Activated CD4-positive, CD25-positive, alpha-beta regulatory T cell (primary cell): ENCODE measurements at places on chromosomes 4 and X.

GRCh38 chr4:101911616-101912015 lies 121.1 kb downstream of the BANK1 start:
- DNase-seq, result no peak

GRCh38 chr4:183424109-183424744 lies 20.2 kb upstream of the CDKN2AIP start:
- no peak for DNase-seq

DNA sequence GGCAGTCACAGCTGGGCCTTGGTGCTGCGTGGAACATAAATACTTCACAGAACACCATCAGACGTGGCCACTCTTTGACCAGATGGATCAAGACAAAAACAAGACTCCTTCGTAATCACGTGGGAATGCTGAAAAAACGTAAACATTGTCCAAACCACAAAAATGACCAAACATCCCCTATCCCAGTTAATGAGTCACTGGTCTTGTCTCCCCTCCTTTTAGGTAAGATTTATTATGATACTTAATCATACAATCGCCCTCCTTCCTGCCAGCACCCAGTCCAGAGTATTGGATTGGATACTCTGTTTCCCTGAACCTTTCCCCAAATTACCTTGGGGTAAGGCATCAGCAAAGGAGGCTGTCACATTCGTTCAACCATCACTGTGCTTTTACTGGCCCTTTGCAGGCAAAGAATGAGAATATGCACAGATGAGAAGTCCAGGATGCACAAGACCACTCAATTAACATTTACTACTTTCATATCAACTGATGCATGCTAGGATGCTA lies 601 bp upstream of the TCEANC start:
- no peak for DNase-seq

- no peak for DNase-seq
Measured at GRCh38 chr4:20262221-20262620, 10.5 kb downstream of the SLIT2 start.

- DNase-seq, result no peak
Measured at GRCh38 chr4:90792696-90793095, 665.5 kb downstream of the CCSER1 start.

DNA sequence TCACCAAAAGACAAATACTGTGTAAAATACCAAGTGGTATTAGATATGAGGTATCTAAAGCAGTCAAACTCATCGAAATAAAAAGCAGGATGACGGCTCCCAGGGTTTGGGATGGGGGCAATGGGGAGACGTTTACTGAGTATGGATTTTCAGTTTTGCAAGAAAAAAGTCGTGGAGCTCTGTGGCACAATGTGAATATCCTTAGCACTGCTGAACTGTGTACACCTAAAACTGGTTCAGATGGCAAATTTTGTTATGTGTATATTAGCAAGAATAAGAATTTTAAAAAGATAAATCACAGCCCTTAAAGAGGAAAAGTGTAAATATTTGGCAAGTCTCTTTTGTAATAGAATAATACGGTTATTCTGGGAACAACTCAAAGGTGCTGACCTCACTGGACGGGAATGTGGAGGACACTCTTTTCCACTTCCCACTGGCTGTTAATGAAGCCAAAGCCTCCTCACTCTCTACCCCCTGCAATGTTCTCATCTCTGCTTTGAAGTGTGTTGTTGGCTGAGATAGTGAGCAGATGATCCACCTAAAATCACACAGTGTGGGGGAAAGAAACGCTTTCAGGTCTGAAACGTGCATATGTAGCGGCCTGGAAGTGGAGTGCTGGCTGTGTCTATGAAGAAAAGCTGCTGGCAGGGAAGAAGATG lies 49.2 kb downstream of the SEL1L3 start:
- no peak for DNase-seq

DNA sequence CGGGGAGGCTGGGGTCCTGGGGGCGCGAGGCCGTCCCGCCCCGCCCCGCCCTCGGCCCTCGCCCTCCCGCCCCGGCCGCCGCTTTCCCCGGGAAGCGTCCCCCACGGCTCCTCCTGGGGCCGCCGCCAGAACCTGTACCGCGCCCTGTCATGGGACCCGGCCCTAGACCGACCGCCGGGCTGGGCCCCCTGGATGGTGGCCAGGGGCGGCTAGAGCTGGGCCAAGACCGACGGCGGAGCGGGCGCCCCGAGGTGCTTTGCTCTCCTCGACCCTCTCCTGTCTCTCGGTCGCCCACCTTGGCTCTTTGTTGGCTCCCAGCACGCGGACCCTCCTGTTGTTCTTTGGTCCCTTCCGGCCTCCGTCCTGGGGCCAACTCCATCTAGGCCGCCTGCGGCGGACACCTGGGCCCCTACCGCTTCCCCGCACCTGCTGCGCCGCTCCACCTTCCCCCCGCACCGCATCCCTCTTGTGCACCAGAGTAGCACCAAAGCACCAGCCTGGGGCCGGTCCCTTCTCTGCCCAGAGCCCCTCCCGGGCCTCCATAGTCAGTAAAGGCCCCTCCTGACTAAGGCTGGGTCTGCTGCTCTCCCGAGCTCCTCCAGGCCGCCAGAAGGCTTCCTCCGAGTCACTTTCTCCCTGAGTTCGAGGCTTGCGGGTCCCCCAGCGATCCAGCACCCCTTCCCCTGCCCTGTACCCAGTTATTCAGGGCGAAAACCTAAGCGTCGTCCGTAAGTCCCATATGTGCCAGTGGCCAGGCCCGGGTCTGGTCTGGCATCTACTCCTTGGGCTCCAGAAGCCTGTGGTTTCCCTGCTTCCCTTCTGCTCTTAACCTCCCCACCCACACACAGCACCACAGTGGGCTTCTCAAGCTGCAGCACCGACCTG lies 587 bp downstream of the TACC3 start:
- DNase-seq, result no peak

DNA sequence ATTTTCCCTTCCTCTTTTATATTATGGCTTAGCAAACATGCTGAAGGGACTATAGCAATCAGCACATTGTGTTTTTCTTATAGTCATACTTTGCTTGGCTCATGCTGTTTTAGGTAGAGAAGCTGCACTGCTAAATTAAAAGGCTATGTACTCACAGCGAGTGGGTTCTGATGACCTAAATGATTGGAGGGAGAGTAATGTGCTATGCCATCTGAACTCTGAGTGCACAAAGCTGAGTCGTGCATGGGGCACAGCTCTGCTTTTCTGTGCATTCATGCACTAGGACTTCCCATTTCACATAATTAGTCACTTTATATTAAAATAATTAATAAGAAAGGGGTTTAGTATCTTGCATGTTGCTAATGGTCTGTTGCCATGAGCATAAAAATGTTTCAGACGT lies 132.7 kb upstream of the ADGRL3 start:
- no peak for DNase-seq

DNA sequence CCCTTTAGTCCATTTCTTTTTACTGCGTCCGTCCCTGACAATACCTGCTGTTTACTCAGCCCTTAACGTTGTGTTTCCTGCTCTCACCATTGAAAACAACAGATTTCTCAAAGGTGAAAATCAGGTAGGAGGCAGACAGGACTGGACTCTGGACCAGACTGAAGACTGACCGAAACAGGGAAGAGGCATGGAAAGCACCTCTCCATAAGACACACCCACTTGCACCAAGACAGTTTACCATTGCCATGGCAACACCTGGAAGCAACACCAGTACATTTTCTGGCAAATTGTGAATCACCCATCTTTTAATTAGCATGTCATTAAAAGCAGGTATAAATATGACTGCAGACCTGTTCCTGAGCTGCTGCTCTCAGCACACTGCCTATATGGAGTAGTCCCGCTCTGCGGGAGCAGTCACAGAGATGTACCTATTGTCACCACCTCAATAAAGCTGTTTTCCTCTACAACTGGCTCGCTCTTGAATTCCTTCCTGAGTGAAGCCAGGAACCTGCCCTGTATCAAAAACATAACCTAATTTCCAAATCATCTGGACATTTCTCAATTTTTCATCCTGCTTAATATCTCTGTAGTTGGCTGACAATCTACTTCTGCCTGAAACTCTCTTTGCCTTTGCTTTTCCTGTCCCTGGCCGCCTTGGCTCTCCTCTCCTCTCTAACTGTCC lies 117.0 kb downstream of the RNF150 start:
- no peak for DNase-seq

GRCh38 chr4:1376841-1377605 lies 29.2 kb downstream of the NKX1-1 start:
- no peak for DNase-seq

DNA sequence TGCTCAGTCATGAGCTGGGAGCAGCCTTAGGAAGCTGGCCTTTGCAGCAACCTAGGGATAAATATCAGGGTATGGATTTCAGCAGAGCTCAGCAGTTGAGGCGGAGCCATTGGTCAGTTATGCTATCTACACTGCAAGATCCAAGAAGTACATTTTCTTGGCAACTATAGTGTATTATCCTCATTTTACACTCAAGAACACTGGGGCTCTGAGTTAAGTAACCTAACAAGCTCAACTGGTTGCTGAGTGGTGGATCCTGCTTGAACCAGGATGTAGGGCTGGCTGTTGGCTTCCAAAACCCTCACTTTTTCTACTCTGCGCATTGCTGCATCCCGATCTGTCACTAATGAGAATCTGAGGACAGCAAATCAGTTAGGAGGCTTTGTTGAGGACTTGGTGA lies 1.5 kb upstream of the SCARB2 start:
- DNase-seq, result no peak

DNA sequence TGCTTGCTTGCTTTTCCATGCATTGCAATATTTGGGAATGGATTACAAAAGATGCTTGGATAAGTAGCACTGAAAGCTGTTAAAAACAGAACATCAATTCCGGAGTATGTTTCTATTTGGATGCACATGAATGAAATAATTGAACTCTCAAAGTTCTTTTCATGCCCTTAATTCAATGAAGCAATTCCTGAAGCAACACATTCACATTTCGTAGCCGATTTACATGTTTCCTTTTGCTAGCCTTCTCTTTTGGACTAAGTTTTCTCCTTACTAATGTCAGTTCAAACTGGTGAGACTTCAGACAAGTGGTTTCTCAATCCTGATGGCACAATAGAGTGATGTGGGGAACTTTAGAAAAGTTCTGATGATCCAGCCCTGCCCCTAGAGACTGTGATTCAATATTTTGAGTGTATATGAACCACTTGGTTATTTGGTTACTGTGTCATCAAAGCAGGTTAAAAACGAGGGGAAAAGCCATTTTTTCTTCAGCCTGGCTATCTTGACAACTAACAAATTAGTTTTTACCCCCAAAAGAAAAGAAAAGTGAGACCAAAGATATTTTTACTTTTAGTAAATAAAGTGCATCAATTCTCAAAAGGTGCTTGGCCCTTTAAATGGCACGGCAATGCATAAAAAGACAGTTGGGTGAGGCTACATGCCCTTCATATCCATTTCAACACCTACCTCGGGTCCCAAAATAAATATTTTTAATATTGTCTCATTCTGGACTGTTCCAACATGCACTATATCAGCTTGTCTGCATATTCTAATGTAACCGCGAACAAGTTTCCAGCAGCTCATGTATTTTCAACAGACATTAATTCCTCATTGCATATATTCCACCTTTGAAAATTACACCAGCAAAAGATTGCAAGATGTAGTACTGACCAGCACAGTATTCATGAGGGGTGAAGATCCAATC lies 90.1 kb upstream of the RPL34 start:
- DNase-seq, result no peak

- no peak for DNase-seq
Measured at GRCh38 chrX:135988245-135988644, 3.0 kb downstream of the SLC9A6 start.

GRCh38 chr4:5232549-5232948 lies 181.3 kb downstream of the STK32B start:
- no peak for DNase-seq

GRCh38 chrX:95056901-95057300 lies 1382.9 kb downstream of the FAM133A start:
- DNase-seq, result no peak

GRCh38 chrX:151621422-151621821 lies 57.9 kb downstream of the PASD1 start:
- DNase-seq, result no peak
